H1 (cell line): ENCODE measurements at places on chromosomes 2 and 18. TPM values are rescaled to one million over a fixed set of nuclear protein-coding genes. Genes with fewer than 3 reads are reported as not detected.

C2orf72 gene
- total RNA-seq = 0.71 and 1.1 TPM in 2 replicates

APOB gene
- 0.52 and 0.61 TPM in 2 replicates for total RNA-seq

NAB1 gene
- 28.2 and 28.6 TPM in 2 replicates for total RNA-seq

- H3K27me3 ChIP-seq = no peaks in the 10 kb centered on the region
- DNase-seq = no peak
- no peaks in the 10 kb centered on the region for H3K4me1 ChIP-seq
- no peaks in the 10 kb centered on the region for H3K36me3 ChIP-seq
- no peak overlapping the region for H3K4me3 ChIP-seq
- H3K27ac ChIP-seq = no peak overlapping the region
These were observed 7.7 kb upstream of the KCNE4 start for GRCh38 chr2:223044092-223044836.

DNA sequence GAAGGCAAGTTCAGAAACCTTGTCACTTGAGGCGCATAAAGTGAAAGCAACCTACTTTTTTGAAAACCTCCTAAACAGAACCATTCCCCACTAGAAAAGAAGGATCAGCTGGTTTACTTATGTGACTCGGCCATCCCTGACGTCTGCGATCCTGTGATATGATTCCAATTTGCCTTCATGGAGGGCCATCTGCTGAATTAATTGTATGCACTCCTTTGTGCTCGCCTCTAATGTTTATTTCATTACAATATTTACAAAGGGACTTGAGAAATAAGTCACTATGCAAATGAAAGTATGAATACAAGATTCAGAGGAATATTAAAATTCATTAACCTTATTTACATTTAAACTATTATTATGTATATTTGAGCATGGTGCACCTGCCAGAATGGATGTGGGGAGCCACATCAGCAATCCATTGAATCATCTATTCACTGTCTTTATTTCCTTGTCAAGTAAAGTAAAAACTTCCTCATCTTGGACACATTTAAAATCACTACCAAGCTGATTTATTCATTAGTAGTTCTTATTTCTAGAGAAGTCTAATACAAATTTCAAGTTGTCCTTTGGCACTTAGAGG is 96.5 kb downstream of the RBM43 start:
- H3K4me3 ChIP-seq = no peak overlapping the region
- no peak overlapping the region for H3K27ac ChIP-seq
- no peaks in the 10 kb centered on the region for H3K4me1 ChIP-seq

- no peak overlapping the region for H3K4me3 ChIP-seq
- no peaks in the 10 kb centered on the region for H3K27me3 ChIP-seq
- no peaks in the 10 kb centered on the region for H3K4me1 ChIP-seq
- H3K36me3 ChIP-seq = no peaks in the 10 kb centered on the region
- H3K27ac ChIP-seq = no peak overlapping the region
- DNase-seq = no peak
These were observed 155.4 kb downstream of the FAM210A start for GRCh38 chr18:13570856-13571495.

GRCh38 chr2:47076586-47077441 is 78.3 kb downstream of the STPG4 start:
- H3K27me3 ChIP-seq = no peaks in the 10 kb centered on the region
- H3K36me3 ChIP-seq = no peaks in the 10 kb centered on the region
- no peak for DNase-seq
- H3K4me1 ChIP-seq = no peaks in the 10 kb centered on the region

- no peak overlapping the region for H3K4me3 ChIP-seq
- H3K4me1 ChIP-seq = no peaks in the 10 kb centered on the region
- no peaks in the 10 kb centered on the region for H3K27me3 ChIP-seq
- no peak overlapping the region for H3K27ac ChIP-seq
- no peaks in the 10 kb centered on the region for H3K36me3 ChIP-seq
These were observed 150.9 kb downstream of the RTP5 start for GRCh38 chr2:242020196-242021004.
